ENCODE measurements at places on chromosomes 6 and 20.

DNA sequence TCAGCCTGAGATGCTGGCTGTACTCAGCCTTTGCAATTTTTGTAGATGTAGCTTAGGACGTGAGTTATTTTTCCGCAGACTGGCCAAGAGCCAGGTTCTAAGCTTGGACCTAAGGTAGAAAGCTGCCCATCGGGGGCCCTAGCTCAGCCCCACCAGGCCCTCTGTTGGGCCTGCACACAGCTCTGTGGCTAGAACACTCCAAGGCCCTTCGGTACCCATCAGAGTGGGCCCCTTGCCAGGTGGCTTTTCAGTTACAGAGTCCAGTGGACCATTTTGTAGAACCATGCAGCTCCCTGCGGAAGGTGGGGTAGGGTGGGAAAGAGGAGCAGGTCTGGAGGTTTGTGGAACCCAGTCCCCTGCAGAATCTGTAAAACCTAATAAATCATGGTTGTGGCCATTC lies 22.6 kb downstream of the UCKL1 start:
- DNase-seq: no peak

DNA sequence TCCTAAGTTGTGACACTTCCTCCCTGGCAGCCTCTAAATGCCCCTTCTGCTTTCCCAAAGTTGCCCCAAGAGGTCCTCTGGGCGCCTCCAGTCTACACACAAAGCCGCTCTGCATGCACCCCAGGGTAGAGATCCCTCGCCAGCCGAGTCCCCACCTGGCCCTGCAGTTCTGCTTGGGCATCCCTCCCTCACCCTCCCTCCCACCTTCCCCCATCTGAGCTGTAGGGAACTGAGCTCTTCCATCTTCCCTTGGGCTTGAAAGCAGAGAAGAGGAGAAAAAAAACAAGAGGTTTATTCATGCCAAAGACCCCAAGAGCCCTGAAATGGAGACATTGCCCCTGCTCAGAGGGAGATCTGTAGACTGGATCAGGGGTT lies 5.7 kb upstream of the FGD2 start:
- DNase-seq: no peak

DNA sequence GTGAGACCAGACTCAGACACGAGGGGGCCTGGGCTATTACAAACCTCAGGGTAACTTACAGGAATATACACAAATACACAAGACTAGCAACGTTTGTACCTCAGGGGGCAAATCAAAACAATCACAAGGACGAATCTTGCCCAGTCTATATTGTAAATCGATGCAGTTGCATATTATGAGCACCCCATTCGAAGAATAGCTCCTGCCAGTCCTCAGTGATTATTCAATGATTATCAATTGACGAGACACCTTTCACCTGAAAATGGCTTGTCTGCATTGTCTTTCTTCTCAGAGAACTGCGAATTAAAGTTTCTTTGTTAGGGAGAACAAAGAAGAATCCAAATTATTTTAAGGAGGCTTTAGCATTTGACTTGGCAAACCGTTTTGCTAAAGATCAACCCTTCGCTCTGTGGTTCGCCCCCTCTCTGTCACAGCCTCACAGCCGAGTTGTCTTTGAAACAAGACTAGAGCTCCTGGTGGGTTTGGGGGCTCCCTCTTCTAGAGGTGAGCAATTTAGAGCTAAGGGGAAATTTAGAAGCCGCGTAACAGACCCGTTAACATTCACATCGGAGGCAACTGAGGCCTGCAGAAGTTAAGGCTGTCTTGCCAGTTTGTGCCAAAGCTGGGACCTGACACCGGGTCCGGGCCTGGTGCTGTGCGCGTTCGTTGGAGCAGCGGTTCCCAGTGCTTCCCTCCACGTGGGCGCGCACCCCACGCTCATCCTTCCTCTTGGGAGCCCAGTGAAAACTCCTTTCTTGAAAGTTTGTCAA lies 24.9 kb upstream of the MAP3K7 start:
- no peak for DNase-seq

DNA sequence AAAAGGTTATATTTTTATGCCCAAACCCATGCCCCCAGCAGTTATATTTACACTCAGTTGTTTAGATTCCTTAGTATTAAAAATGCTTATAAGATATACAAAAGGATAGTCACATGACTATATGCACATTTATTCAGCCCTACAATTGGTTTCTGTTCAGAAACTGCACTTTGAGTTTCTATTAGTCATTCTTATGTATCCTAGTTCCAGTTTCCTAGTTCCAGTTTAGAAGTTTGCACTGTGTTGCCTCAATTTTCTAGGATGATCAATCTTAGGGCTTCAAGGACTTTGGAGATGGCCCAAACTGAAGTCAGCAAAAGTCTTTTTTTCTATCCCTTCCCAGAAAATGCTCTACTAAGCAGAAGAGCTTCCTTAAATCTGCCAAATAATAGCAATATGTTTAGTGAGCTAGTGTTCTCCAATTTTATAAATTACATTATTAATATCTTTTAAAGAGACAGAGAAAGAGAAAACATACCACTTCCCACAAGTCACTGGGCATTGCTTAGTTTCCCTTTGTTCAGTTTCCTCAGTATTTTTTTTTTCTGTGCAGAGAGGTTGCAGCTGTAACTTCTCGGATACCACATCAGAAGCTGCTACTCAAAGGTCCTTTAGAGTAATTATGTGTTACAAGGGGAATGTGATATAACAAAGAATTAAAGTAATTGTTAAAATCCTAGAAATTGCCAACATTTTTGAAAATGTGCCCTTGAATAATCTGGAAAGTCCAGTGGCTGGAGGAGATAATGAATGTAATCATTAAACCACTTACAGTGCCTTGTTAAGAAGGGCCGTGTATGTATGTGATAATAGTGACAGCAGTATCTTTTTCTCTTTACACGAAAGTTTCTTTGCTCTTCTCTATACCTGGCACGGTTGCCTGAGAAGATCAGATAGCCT lies 138.8 kb downstream of the KHDRBS2 start:
- no peak for DNase-seq

- no peak for DNase-seq
Observed at GRCh38 chr6:7758456-7758855, 32.6 kb downstream of the BMP6 start.
